NCI-H2081 (cell line): ENCODE measurements at places on chromosomes 6 and 20.

DNA sequence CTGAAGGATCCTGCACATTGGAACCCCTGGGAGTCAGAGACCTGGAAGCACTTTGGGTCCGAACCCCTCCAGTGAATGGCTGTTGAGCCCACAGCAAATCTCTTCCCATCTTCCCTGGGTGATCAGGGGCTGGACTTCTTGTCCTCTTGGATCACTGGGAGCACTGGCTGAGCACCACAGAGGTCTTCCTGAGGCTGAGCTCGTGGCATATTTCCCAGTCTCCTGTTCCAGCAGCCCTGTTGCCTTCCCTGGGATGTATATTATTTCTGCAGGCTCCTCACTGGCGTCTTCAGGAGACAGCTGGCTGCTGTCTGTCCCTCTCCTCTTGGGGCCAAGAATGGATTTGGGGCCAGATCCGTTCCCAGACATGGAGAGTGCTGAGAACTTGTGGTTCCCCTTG is 43.4 kb downstream of the PTK7 start:
- DNase-seq = no peak

- DNase-seq = no peak
Measured at GRCh38 chr20:45105317-45105716, 4.4 kb upstream of the KCNS1 start.

DNA sequence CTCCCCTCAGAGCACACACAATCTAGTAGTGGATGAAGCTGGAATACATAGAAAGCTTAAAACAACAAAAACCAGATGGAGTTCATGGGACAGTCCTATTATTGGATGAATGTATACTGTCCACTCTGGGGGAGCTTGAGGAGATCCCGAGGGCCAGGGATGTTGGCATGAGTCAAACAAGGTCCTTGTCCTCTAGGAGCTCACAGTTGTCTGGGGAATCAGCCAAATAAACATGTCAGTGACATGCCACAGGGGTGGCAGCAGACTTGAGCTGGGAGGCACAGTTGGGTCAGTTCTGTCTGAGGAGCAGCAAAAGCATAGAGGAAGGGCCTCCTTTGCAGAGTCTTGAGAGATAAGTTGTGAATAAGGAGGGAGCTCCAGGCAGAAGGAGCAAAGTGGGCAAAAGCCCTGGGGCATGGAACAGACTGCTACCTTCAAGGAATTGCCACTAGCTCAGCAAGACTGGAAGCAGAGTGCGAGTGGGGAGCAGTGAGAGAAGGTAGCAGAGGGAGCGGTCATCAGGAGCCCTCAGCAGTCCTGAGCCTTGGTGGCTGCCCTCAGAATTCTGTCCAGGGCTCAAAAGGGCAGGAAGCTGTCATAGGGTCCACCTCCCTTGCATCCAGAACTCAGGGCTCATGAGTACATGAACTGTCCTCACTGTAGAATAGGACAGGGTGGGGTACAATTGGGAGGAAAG is 22.1 kb downstream of the L3MBTL1 start:
- DNase-seq = no peak

- no peak for DNase-seq
Measured at GRCh38 chr20:8601542-8601912, 467.4 kb upstream of the PLCB4 start.

DNA sequence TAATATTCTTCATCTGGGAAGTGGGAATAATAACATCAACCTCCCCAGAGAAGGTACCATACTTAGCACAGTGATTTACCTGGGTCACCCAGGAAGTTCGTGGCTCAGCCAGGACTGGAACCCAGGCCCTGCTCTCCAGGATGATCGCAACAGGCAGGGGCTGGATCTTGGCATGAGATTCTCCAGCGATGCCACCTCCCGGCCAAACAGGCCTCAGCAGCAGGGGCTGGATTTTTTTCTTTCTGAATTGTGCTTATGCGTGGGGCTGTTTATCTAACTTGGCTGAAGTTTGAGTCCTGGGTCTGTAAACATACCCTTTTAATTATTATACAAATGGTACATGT is 129.5 kb upstream of the PTPN1 start:
- DNase-seq = no peak

DNA sequence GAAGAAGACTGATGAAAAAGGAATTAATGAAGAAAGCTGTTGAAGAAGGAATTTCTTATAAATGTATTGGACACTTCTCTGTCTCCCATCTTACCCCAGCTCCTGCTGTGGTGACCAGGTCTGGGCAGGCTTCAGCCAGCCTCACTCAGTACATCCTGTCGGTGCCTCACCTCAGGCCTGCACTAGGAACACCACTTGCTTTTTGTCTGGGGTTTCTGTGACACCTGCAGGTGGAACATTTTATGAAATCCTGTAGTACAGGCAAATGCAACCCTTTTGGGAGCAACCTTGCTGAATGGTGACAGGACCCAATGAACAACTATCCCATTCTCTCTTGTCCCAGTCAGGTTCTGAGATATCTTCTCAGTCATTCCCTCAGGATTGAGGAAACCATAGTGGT is 129.7 kb downstream of the PRDM13 start:
- no peak for DNase-seq

DNA sequence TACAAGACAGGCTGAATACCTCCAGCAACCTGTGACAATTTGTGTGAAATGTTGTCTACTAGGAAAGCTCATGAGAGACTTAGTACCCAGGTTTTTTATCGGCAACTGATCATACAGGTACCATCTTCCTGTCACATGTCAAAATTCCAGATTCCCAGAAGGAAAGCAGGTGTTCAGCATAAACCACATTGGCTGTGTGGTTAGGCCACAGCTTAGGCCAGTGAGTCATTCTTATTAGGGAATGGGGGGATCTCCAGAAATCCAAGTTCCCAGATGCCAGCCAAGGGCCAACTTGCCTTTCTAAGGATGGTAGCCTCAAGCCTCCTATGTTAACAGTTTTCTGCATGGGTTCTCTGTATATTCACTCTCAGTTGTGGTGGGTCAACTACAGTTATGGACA is 65.9 kb downstream of the FAM184A start:
- DNase-seq = no peak

DNA sequence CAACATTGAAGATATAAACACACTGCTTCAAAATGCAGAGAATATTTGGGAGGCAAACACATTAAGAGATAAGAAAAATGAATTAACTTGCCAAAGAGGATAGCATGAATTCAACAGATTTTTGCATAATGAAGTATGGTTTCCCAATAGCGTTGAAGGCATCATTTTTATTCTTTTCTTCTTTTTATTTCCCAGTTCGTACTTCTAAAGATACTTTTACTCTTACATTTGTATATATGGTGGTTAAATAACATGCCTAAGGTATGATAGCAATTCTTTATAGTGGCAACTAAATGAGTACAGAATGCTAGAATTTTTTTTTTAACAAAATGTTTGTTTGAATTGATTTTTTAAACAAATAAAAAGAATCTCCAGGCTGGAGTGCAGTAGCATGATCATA is 473.4 kb upstream of the MARCKS start:
- DNase-seq = no peak

- no peak for DNase-seq
Measured at GRCh38 chr6:81105998-81106397, 646.5 kb downstream of the TENT5A start.

DNA sequence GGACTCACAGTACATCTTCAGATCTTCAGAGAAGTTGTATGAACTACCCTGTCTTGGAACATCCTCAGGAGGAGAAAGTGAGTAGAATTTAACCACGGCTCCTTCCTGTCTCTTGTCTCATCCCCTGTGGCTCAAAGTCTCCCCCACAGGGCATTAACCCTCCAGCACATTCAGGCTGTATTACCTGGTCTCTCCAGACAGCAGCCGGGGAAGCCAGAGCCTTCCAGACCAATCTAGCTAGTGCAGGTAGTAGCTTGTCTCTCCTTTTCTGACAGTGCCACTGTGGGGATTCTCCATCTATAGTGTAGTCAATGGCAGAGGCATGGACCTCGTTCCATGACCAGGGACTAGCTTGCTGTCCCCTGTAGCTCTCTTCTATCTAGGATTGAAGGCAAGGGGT is 16.9 kb upstream of the ELMO2 start:
- no peak for DNase-seq

DNA sequence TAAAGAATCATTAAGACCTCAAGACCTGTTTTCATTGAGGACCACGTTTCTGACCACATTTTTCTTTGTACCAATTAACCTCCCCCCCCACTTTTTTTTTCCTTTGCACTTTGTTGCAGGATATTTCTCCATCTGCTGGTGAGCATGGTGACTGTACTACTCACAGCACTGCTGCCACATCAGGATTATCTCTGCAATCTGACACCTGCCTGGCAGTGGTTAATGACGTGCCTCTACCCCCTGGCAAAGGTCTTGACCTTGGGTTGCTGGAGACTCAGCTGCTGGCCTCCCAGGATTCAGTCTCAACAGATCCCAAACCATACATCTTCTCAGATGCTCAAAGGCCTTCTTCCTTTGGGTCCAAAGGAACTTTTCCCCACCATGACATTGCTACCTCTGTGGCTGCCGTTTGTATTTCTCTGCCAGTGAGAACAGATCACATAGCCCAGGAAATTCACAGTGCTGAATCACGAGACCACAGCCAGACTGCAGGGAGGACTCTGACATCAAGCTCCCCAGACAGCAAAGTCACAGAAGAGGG is 46.6 kb upstream of the EDN3 start:
- DNase-seq = no peak

DNA sequence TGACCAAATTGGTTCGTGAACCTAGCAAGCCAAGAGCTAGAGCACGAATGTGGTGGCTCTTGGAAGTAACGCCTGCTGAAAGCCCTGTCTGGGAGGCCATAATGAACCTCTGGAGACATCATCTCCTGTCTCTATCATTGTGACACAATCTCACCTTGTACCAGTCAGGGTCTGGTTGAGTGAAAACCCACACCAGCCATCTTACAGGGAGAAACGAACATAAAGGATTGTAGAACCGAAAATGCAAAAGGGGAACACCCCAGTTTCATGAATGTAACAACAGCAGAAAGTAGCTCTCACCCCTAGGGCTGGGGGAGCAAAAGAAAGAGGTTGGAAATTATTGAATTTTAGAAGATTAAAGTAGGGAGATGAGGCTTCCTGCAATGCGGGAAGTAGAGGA is 50.9 kb upstream of the TAB2 start:
- DNase-seq = no peak

DNA sequence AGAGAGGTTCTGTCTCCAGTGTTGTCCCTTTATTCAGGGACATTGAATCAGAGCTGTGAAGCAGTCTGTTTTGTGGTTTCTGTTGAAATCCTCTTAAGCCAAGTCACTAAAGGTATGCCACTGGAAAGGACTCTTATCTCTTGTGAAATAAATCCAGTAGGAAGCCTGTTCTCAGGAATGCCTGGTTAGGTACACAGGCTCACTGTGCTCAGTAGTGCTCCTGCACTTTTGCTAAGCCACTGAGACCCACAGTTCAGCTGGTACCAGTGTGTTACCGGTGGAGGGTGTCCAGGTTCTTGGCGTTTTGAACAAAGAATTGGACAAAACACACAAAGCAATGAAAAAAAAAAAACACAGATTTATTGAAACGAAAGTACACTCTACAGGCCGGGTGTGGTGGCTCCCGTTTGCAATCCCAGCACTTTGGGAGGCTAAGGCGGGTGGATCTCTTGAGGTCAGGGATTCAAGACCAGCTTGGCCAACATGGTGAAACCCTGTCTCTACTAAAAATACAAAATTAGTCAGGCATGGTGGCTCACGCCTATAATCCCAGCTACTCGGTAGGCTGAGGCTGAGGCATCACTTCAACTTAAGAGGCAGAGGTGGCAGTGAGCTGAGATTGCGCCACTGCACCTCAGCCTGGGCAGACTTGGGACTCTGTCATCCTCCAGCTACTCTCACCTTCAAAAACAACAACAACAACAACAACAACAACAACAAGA is 186.1 kb downstream of the JARID2 start:
- no peak for DNase-seq
